ENCODE measurements at places on chromosomes 11 and 22. TPM values are rescaled to one million over a fixed set of nuclear protein-coding genes. Genes with fewer than 3 reads are reported as not detected.

- no peaks in the 10 kb centered on the region for H3K4me1 ChIP-seq
- no peak for DNase-seq
- no peaks in the 10 kb centered on the region for H3K27me3 ChIP-seq
- no peaks in the 10 kb centered on the region for H3K36me3 ChIP-seq
- H3K27ac ChIP-seq = no peak overlapping the region
These were observed 4.0 kb upstream of the GPR83 start for GRCh38 chr11:94405062-94405833.

DNA sequence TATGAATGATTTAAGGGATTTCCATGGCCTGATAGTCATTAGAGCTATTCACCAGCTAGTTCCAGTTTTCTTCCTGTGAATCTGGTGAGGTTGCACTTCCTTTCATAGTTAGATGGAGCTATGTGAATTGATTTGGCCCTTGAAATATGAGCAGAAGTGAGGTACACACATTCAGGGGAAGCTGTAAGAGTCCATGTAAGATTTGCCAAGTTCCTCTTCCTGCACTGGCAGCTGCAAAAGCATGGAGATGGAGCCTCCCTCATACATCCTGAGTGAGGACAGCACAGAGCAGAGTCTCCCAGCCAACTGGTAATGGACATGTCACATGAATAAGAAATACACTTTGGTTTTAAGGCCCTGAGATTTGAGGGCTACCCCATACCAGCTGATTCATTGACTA lies 111.7 kb downstream of the CD44 start:
- no peaks in the 10 kb centered on the region for H3K4me1 ChIP-seq
- H3K36me3 ChIP-seq = no peaks in the 10 kb centered on the region
- no peak overlapping the region for H3K27ac ChIP-seq
- no peak overlapping the region for H3K4me3 ChIP-seq
- H3K27me3 ChIP-seq = no peaks in the 10 kb centered on the region
- DNase-seq = no peak

- no peaks in the 10 kb centered on the region for H3K36me3 ChIP-seq
- H3K27ac ChIP-seq = no peak overlapping the region
- H3K27me3 ChIP-seq = no peaks in the 10 kb centered on the region
- no peak overlapping the region for H3K4me3 ChIP-seq
- H3K4me1 ChIP-seq = no peaks in the 10 kb centered on the region
These were observed 8.2 kb downstream of the ABCG4 start for GRCh38 chr11:119157063-119157462.

BACE1 gene
- 19.2 TPM for total RNA-seq

NCAPD3 gene
- total RNA-seq = 12.2 TPM

DNA sequence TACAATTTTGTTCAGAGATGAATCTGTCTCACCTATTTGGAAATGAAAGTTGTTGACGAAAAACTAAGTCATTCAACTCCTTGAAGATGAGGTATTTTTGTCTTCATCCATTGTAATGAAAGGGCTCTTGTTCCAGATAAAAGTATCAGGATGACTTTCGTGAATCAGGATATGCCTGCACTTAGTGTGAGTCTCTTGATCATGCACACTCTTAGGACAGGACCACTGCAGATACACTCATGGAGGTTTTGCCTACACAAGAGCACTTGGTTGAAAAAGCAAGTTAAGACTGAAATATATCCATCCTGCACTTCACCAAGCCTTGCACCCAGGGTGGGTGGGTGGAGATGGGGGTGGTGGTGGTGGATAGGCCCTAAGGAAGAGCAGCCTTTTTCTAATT lies 120.8 kb upstream of the MTMR2 start:
- no peaks in the 10 kb centered on the region for H3K36me3 ChIP-seq
- no peaks in the 10 kb centered on the region for H3K27me3 ChIP-seq
- no peaks in the 10 kb centered on the region for H3K4me1 ChIP-seq
- H3K27ac ChIP-seq = no peak overlapping the region
- DNase-seq = no peak
- no peak overlapping the region for H3K4me3 ChIP-seq

GRCh38 chr11:67058506-67058905 lies 1.9 kb downstream of the RHOD start:
- H3K27me3 ChIP-seq = no peaks in the 10 kb centered on the region
- H3K4me1 ChIP-seq = peaks cover under 1% of the 10 kb centered on the region
- H3K27ac ChIP-seq = no peak overlapping the region

DNA sequence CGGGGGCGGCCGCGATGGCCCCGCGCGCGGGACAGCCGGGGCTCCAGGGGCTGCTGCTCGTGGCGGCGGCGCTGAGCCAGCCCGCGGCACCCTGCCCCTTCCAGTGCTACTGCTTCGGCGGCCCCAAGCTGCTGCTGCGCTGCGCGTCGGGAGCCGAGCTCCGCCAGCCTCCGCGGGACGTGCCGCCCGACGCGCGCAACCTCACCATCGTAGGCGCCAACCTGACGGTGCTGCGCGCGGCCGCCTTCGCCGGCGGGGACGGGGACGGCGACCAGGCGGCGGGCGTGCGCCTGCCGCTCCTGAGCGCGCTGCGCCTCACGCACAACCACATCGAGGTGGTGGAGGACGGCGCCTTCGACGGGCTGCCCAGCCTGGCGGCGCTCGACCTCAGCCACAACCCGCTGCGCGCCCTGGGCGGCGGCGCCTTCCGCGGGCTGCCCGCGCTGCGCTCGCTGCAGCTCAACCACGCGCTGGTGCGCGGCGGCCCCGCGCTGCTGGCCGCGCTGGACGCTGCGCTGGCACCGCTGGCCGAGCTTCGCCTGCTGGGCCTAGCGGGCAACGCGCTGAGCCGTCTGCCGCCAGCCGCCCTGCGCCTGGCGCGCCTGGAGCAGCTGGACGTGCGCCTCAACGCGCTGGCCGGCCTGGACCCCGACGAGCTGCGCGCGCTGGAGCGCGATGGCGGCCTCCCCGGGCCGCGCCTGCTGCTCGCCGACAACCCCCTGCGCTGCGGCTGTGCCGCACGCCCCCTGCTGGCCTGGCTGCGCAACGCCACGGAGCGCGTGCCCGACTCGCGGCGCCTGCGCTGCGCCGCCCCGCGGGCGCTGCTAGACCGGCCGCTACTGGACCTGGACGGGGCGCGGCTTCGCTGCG lies 697 bp downstream of the TPBGL start:
- H3K4me3 ChIP-seq = peak overlapping the region; percentile 18
- H3K4me1 ChIP-seq = no peaks in the 10 kb centered on the region
- H3K27me3 ChIP-seq = peaks cover 12% of the 10 kb centered on the region

DNA sequence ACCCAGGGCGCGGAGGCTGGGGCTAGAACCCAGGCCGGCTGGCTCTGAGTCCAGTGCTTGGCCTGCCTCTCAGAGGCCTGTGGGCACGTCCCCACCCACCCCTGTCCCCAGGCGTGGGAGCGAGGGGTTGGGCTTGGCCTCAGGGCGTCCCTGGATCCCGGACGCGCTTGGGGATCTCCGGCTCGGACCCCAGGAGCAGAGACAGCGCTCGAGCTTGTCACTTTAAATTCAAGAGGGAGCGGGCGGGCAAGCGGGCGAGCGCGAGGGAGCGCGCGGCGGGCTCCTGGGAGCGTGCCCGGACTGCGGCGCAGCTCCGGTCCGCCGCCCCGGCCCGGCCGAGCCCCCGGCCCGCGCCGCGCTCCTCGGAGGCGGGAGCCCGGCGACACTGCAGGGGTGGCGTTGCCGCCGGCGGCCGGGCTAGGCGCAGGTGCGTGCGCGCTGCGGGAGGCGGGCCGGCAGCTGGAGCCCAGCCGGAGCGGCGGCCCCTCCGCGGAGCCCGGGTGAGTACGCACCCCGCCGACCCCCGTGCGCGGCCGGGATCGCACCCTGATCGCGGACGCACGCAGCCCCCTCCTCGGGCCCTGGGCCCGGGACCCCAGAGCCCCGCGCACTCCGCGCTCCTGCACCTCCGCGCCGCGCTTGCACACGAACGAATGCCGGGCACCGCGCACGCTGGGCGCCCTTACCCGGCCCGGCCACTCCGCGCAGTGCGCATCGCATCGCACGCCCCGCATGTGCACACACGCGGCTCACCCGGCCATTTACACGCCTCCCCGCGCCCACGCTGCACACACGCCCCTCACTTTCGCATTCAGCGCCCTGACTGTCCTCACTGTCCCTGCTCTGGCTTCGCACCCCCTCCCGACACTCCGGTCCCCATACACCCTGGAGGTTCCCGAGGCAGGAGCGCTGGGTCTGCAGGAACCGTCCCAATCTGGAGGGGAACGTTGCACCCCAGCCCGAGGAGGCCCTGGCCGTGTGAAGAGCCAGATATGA lies at the start of gene SYT12:
TSS of gene SYT12 (plus strand) at position 174 of the 996 bp plus-strand sequence. CDS start 7,011 bp downstream, outside the sequence.
- H3K36me3 ChIP-seq = no peaks in the 10 kb centered on the region
- H3K4me1 ChIP-seq = peaks cover 23% of the 10 kb centered on the region
- no peak for DNase-seq
- peak within 1 kb of the TSS; percentile 45 for H3K4me3 ChIP-seq
- peak within 1 kb of the TSS; percentile 43 for H3K27ac ChIP-seq

NAALAD2 gene
- 0.25 TPM for total RNA-seq

GRCh38 chr11:33110083-33110482 lies 51.2 kb downstream of the CSTF3 start:
- DNase-seq = no peak
- H3K4me3 ChIP-seq = no peak overlapping the region
- no peak overlapping the region for H3K27ac ChIP-seq
- H3K4me1 ChIP-seq = no peaks in the 10 kb centered on the region
- H3K36me3 ChIP-seq = peaks cover 1% of the 10 kb centered on the region
- H3K27me3 ChIP-seq = no peaks in the 10 kb centered on the region

DNA sequence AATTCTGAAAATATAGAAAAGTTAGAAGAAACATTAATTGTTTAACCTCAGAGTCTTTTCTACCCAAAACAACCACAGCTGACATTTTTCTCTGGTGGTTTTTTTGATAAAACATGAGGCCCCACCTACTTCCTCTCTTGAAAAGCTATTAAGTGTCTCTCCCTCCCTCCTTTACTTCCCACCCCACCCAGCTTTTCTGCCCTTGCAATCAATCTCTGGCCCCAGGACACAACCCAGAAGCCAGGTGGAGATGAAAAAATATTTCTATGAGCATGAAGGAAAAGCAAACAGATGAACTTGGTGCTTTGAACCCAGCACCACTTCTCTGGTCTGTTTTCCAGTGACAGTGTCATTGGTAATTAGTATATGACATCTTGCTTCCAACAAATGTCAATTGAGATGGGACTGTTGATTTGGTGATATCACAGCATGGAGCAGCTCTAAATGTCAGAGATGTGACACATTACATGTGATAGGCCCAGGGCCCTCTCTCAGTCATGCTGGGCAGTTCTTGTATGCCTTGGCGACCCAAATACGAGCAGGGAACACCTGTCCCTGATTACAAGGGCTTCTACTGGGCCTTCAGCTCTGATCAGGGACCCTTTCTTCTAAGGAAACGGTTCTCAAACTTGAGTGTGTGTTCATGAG lies 23.9 kb upstream of the TMPRSS13 start:
- H3K4me1 ChIP-seq = no peaks in the 10 kb centered on the region
- no peak overlapping the region for H3K27ac ChIP-seq
- H3K4me3 ChIP-seq = no peak overlapping the region
- no peaks in the 10 kb centered on the region for H3K27me3 ChIP-seq
- DNase-seq = no peak
- H3K36me3 ChIP-seq = no peaks in the 10 kb centered on the region

DNA sequence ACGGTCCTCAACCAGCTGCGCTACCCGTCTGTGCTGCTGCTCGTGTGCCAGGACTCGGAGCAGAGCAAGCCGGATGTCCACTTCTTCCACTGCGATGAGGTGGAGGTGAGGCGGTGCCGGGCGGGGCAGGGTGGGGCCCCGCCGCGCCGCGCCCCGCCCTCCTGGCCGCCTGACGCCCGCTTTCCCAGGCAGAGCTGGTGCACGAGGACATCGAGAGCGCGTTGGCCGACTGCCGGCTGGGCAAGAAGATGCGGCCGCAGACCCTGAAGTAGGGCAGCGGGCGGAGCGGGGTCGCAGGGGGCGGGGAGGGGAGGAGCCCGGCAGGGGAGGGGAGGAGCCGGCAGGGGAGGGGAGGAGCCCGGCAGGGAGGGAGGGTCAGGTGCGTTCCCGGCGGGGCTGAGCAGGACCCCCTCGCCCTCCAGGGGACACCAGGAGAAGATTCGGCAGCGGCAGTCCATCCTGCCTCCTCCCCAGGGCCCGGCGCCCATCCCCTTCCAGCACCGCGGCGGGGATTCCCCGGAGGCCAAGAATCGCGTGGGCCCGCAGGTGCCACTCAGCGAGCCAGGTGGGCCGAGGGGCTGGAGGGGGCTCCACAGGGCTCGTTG lies 14.7 kb downstream of the EPS8L2 start:
- no peak for DNase-seq
- no peaks in the 10 kb centered on the region for H3K36me3 ChIP-seq
- no peaks in the 10 kb centered on the region for H3K4me1 ChIP-seq
- H3K4me3 ChIP-seq = no peak overlapping the region
- no peaks in the 10 kb centered on the region for H3K27me3 ChIP-seq

DEFB131B gene
- total RNA-seq = not detected

SCN3B gene
- 0.20 TPM for total RNA-seq

MYRF gene
- total RNA-seq = 14.7 TPM

GRCh38 chr11:44342616-44343015 lies 32.7 kb upstream of the ALX4 start:
- H3K4me3 ChIP-seq = no peak overlapping the region
- no peaks in the 10 kb centered on the region for H3K36me3 ChIP-seq
- no peak overlapping the region for H3K27ac ChIP-seq
- DNase-seq = no peak
- H3K4me1 ChIP-seq = no peaks in the 10 kb centered on the region

DNA sequence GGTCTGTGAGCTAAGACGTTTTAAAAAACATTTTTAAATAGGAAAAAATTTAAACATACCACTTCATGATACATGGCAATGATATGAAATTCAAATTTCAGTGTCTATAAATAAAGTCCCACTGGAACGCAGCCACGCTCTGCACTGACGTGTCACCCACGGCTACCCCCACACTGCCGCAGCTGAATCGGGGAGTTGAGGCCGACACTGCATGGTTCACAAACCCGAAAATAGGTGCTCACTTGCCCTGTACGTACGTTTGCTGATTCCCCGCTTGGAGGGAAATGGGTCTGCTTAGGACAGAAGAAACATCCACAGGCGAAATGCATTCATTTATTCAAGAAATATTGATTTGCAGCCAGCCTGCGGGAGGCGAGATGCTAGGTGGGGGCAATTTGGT lies 1342.3 kb downstream of the TBC1D22A start:
- no peak for DNase-seq
- no peaks in the 10 kb centered on the region for H3K4me1 ChIP-seq
- no peak overlapping the region for H3K27ac ChIP-seq
- H3K27me3 ChIP-seq = no peaks in the 10 kb centered on the region

- H3K4me3 ChIP-seq = no peak overlapping the region
- no peaks in the 10 kb centered on the region for H3K36me3 ChIP-seq
- no peaks in the 10 kb centered on the region for H3K4me1 ChIP-seq
These were observed 304.9 kb downstream of the NTM start for GRCh38 chr11:131675121-131675888.

TTC12 gene
- total RNA-seq = 7.4 TPM

UBASH3B gene
- 2.2 TPM for total RNA-seq

RPUSD4 gene
- 16.5 TPM for total RNA-seq

DNA sequence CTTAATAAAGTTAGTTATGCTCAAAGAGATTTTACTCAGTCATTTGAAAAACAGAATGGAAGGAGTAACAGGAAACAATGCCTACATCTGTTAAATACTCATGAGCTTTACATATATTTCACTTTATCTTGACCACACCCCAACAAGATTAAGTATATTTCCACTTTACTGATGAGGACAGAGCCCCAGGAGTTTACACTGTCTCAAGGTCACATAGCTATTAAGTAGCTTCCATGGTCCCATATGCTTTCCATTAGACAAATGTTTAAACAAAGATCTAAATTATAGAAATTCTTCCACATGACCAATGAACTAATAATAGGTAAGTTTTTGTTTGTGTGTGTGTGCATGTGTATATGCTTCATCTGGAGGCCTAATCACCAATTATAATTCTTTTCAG lies 30.2 kb downstream of the MRTFA start:
- no peaks in the 10 kb centered on the region for H3K36me3 ChIP-seq
- H3K27ac ChIP-seq = no peak overlapping the region
- no peaks in the 10 kb centered on the region for H3K27me3 ChIP-seq
- no peak for DNase-seq
